ENCODE measurements at places on chromosomes 12 and 14.

DNA sequence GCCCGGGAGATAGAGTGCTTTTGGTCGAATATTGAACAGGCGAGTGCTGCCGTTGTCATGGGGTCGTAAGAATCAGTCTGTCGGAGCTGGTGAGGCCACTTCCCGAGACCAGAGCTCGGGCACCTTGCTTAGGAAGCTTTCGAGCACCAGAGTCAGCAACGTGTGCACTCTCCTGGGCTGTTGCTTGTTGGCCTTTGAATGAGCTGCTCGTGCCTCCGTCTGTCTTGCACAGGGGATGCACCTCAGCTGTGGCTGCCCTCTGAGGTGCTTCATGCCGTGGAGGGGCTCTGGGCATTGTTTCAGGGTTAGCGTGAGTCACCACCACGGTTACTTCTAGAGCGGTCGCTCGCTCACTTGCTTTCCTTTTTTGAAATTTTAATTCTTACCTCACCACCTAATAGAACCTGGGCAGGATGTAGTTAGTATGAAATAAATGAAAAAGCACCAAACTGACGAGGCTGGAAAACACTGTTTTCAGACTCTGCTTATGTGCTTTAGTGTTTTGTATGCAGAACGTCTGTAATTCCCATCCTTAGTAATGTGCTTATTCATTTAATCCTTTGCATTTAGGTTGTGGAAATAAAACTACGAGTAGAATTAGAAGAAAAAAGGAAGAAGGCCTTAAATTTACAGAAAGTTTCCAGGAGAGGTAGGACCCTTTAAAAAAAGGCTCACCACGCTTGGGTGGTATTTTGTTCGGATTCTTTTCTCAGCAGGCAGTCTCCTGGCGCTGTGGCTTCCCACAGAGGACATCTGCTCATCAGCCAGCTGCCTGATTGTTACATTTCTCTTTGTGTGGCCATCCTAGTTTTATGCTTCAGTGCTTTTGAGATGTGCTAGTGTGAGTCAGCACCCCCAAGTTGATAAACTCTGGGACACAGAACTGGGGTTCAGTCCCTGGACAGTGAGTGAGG, 40.6 kb downstream of the EP400 start:
- peak; percentile 33 for DNase-seq

- DNase-seq = no peak
Observed at GRCh38 chr12:14992673-14993072, 19.8 kb downstream of the PDE6H start.

- no peak for DNase-seq
Observed at GRCh38 chr12:20150835-20151422, 217.4 kb upstream of the PDE3A start.

GRCh38 chr12:95970905-95971304, 25.2 kb downstream of the HAL start:
- peak; percentile 58 for DNase-seq

DNA sequence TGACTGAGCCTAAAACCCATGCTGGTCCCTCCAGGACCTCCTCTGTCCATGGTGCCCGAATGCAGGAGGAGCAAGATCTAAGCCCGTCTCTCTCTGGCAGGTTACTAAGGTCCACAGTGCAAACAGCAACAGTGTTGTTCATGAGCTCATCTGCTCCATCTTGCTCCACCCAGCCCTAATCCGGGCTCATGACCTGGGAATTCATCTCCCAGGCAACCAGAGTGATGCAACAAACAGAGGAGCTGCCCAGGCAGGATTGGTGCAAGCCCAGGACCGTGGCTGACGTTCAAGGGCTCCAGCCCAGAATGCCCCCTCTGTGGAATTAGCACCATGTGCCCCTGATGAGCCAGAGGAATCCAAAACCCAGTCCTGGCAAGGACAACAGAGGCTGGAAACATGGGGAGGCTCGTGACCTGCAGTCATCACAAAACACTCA, 29.9 kb downstream of the HSPB8 start:
- DNase-seq = peak; percentile 50

- no peak for DNase-seq
Observed at GRCh38 chr12:85308374-85308773, 28.4 kb downstream of the ALX1 start.

GRCh38 chr12:100579844-100580243, 6.4 kb downstream of the GAS2L3 start:
- DNase-seq = peak; percentile 31

DNA sequence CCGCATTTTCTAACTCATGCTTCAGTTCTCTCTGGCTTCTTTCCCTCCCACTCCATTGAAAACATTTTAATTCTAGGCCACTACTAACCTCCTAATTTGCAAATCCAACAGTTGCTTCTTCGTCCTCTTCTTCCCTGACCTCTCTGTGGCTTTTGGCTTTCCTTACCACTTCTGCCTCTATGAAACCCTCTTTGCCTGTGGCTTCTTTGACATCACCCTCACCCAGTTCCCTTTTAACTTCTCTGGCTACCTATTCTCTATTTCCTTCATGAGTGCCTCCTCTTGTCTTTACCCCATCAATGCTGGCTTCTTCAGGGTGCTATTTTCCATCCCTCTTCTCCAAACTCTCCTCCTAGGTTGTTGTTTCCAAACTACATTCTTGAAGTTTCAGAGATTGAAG, 4.4 kb upstream of the HCFC2 start:
- no peak for DNase-seq

DNA sequence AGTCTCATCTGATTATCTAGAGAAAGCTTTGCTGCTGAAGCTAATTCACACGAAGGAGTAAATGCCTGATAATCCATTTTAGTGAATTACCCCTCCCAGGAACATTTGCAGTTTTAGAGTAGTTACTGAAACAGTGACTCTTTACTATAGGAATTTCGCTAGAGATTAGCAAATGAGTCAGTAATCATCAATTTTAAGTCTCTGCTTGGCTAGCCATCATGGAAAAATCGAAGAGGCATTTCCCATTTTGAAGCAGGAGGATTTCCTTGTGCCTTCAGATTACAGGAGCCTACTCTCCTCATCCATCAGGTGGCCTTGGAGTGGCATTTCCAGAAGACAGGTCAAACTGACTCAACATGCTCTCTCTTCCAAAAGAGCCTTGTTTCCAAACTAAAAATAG, 154.5 kb downstream of the EGLN3 start:
- peak; percentile 63 for DNase-seq

GRCh38 chr12:130198026-130198662, 35.9 kb downstream of the FZD10 start:
- DNase-seq = no peak

DNA sequence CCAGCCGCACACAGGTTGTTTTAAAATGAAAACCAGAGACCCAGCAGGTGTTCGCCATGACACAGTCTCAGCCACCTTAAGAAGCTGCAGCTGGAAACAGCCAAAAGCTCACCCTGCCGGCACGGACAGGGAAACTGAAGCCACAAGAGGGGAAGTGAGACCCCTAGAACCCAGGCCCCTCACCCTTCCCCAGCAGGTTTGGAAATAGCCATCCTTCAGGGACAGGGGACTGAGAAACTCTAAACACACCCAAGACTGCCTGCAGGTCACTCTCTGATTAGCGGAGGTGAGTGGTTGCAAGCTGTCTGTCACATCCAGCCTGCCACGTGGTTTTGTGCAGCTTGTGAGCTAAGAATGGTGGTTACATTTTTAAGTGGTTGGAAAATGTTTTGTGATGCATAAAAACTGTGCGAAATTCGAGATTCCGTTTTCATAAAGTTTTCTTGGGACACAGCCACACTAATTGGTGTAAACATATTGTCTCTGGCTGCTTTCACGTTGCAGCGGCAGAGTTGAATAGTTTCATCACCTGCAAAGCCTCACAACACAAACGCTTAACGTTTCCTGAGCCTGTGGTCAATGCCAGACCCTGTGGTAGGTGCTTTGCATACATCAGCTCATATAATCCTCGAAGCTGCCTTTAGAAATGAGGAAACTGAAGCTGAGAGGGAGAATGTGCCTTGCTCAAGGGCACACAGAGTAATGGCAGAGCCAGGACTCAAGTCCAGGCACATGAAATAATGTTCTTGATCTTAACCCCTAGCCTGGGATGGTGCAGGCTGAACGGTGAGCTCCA, 1.7 kb upstream of the SELPLG start:
- no peak for DNase-seq

Data from kidney tubule cell (primary cell).